ENCODE measurements at places on chromosomes 2 and 18.

- peak; percentile 60 for DNase-seq
Measured at GRCh38 chr2:47783486-47784351, 774 bp downstream of the MSH6 start.

- no peak for DNase-seq
Measured at GRCh38 chr2:69768235-69768634, 26.3 kb downstream of the ANXA4 start.

DNA sequence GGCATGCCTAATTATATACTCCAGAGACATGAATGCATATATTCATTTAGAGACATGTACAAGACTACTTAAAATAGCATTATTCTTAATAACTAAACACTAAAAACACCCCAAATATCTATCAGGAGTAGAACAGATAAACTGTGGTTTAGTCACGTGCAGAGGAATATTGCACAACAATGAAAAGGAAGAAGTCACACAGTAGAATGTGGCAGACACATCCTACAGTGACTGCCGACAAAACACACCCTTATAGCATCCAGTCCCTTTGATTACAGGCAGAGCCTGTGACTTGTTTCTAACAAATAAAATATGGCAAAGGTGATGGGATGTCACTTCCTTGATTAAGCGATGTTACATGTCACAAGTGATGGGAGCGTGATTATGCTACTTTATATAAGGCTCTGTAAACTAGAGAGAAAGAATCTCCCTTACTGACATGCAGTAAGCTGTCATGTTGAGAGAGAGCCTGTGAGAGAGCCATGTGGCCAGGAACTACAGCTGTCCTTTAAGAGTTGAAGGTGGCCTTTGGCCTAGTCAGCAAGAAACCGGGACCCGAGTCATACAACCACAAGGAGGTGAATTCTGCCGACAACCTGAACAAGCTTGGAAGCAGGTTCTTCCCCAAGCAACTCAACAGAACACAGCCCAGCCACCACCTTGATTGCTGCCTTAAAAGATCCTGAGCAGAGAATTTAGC is 39.1 kb upstream of the LGALSL start:
- no peak for DNase-seq

GRCh38 chr18:77815666-77816338 is 566.2 kb downstream of the GALR1 start:
- DNase-seq, result no peak
